ENCODE measurements at places on chromosomes 12 and 14. TPM values are rescaled to one million over a fixed set of nuclear protein-coding genes. Genes with fewer than 3 reads are reported as not detected.

GRCh38 chr12:131422187-131422520, 288.7 kb upstream of the SFSWAP start:
- DNase-seq: no peak

- DNase-seq: no peak
These were observed 3.4 kb upstream of the ABCB9 start for GRCh38 chr12:122969676-122970075.

Gene DDX24
- total RNA-seq: 191 TPM

DNA sequence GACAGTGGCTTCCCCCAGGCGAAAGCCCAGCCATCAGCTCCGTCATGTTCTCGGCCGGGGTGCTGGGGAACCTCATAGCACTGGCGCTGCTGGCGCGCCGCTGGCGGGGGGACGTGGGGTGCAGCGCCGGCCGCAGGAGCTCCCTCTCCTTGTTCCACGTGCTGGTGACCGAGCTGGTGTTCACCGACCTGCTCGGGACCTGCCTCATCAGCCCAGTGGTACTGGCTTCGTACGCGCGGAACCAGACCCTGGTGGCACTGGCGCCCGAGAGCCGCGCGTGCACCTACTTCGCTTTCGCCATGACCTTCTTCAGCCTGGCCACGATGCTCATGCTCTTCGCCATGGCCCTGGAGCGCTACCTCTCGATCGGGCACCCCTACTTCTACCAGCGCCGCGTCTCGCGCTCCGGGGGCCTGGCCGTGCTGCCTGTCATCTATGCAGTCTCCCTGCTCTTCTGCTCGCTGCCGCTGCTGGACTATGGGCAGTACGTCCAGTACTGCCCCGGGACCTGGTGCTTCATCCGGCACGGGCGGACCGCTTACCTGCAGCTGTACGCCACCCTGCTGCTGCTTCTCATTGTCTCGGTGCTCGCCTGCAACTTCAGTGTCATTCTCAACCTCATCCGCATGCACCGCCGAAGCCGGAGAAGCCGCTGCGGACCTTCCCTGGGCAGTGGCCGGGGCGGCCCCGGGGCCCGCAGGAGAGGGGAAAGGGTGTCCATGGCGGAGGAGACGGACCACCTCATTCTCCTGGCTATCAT, 663 bp downstream of the PTGER2 start:
- peak; percentile 74 for DNase-seq

GRCh38 chr12:106345746-106346145, 11.8 kb upstream of the POLR3B start:
- DNase-seq: no peak

Gene SP1
- 87.7 TPM for total RNA-seq

Gene OR4Q3
- not detected for total RNA-seq

DNA sequence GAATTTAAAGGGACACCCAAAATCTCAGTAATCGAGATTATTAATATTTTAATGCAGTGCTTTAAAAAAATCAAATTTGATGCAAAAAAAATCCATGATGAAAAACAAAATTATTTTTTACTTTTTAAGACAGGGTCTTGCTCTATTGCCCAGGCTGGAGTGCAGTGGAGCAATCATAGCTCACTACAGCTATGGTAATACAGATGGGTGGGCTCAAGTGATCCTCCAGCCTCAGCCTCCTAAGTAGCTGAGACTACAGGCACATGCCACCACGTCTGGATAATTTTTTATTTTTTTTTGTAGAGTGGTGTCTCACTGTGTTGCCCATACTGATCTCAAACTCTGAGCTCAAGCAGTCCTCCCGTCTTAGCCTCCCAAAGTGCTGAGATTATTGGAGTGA, 62.9 kb downstream of the TRAF3 start:
- DNase-seq: no peak

Gene HOXC11
- not detected for total RNA-seq

GRCh38 chr12:5194306-5194705, 150.6 kb downstream of the KCNA5 start:
- DNase-seq: no peak

DNA sequence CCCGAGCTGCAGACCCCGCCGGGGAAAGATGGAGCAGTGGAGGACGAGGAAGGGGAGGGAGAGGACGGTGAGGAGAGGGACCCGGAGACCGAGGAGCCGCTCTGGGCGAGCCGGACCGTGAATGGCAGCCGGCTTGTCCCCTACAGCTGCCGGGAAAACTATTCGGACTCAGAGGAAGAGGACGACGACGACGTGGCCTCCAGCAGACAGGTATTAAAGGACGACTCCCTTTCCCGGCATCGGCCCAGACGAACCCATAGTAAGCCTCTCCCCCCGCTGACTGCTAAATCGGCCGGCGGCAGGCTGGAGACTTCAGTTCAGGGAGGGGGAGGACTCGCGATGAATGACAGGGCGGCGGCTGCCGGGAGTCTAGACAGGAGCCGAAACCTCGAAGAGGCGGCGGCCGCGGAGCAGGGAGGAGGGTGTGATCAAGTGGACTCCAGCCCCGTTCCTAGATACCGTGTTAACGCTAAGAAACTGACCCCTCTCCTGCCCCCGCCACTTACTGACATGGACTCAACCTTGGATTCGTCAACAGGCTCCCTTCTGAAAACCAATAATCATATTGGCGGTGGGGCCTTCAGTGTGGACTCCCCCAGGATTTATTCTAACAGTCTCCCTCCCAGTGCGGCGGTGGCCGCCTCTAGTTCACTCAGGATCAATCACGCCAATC, 962 bp downstream of the LEMD3 start:
- peak; percentile 88 for DNase-seq

DNA sequence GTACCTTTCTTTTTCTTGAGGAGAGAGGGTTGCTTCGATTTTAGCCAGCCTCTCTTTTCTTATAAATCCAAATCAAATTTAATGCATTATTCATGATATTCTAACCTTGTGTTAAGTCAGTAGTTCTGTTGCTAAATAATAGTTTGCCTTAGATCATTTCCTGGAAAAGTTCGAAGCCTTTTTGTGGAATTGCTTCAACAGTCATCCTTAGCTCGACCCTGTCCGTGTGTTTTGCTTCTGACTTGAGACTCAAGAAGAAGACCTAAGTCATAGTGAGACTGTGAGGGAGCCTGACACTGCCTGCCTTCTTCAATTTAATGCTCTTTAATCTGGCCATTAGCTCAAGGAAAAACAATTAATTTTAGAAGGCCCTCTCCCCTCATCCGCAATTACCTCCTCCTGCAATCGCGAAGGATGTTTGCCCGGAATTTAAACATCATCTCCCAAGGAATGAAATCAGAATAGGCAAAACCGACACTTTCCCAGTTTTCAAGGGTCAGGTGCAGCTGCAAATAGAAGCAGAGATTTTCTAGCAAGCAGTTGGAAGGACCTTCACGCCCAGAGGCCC, 453 bp upstream of the SLC4A8 start:
- no peak for DNase-seq

- DNase-seq: no peak
These were observed 92.5 kb upstream of the MED13L start for GRCh38 chr12:116370004-116370404.

DNA sequence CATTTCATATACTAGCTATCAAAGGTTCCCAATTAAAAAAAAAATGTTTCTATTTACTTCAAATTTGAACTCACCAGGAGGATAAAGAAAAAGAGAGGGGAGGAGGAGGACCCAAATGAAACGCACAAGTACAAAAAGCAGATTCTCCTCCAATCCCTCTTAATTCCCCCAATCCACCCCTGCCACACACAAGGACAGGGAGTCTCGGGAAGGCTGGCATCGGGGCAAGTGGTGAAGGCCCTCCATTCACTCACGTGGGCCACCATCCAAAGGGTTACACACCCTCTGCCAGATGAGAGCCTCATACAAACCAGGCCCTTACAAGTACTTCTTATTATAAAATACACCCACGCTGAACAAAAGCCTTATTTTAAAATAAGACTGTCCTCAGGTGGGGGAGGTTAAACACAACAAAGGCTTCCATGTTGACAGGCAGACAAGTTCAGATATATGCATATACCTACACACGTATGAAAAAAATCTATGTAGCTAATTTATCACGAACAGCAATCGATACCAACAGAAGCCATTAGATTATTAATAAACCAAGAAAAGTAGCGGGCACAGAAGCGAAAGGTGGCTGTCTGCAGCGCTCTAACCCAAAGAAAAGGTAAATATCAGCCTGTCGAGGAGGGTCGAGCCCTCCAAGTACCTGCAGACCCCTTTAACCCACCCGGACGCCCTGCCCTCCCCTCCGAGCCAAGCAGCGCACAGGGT, 1.5 kb downstream of the ATP2B1 start:
- DNase-seq: peak; percentile 61

GRCh38 chr14:74147571-74147970, 62.8 kb downstream of the LIN52 start:
- no peak for DNase-seq

DNA sequence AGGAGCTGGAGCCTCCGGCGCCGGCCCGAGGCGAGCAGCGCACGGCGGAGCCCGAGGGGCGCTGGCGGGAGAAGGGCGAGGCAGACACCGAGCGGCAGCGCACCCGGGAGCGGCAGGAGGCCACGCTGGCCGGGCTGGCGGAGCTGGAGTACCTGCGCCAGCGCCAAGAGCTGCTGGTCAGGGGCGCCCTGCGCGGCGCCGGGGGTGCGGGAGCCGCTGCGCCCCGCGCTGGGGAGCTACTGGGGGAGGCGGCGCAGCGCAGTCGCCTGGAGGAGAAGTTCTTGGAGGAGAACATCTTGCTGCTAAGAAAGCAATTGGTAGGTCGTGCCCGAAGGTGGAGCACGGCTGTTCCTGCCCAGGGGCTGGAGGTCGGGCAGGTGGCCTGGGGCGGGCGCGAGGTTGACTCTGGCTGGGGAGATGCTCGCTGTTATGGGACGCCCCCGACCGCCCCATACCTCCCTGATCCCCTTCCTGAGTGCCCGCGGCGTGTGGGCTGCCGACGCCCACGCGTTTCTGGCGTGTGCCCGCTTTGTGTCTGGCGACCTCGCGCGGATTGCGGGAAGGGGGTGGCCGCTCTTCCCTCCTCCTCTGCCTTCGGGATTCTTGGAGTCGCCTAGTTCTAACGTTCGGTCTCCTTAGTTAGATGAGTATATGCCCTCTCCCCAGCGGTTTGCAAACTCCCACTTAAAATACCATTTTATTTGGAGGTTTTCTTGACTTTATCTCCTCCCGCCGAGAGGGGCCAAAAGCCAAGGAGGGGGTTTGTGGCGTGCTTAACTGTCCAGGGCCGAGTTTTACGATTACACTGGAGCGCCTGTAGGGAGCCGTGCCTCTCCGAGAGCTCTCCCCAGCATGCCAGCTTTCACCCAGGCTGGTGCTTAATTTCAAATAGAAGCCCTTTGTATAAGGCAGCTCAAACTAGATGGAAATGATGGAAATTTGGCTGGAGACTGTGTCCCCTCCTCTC, 752 bp downstream of the DACT1 start:
- DNase-seq: peak; percentile 70

DNA sequence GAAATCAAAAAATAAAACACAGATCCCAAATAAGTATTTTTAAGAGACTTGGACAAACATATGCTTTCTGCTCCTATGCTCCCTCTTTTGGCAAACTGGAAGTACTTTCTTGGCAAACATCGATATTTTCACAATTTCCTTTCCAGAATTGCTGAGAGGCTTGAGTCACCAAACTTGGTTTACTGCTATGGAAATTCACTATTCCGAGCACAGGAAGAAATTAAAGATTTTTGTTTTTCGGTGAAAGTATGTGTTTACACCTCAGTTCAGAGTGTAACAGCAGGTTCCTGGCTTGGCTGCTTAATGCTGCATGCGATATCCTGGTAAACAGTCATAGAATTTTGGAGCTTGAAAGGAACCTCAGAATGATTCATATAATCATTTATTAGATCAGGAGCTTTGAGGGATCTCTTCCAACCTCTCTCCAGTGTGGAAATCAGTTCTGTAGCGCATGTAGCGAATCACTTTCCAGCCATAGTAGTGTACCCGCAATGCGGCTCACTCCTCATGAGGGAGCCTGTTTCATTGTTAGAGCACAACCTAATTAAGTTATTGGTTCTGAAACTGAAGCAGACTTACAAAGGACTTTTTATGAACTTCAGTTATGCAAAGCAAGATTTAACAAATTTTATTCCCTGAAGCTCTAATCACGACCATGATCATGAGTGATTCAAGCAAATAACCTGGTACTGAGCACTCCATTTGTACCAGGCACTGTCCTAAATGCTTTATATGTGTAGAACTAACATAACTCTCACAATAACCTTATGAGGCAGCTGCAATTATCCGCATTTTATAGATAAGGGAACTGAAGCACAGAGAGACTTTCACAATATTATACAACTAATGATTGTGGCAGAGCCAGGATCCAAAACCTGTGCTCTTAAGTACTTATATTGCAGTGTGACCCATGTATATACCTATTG, 56.4 kb upstream of the ATP2A2 start:
- no peak for DNase-seq

- DNase-seq: no peak
These were observed 223.4 kb upstream of the GARIN2 start for GRCh38 chr14:66965831-66966230.

Gene DNAJC22
- total RNA-seq: 0.67 TPM

Gene COX8C
- not detected for total RNA-seq

- DNase-seq: no peak
These were observed 23.1 kb upstream of the NKX2-8 start for GRCh38 chr14:36605506-36605857.

Gene MIPOL1
- total RNA-seq: 10.0 TPM

Gene POU6F1
- total RNA-seq: 19.0 TPM

DNA sequence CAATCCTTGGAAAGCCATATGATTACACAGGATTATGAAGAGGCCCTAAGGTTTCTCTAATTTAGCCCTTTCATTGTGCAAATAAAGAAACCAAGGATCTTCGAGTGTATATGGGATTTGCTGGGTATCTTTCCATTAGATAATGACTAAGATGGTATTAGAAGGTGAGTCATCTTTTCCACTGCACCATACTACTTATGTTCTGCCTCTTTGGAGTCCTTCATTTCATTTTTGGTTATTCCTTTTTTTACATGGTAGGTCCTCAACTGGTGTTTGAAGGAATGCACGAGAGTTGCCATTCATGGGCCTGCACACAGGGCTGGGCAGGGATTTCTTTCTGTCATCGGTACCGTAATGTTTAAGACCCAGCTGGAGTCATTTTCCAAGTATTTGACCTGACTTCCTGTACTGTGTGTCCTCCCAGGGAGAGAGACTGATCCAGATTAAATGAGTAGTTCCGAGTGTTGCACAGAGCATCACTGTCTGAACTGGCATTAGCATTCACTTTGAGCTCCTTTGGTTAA, 85.7 kb downstream of the BORCS5 start:
- no peak for DNase-seq

Gene GNPNAT1
- 11.6 TPM for total RNA-seq

Gene TAS2R20
- total RNA-seq: 1.2 TPM

DNA sequence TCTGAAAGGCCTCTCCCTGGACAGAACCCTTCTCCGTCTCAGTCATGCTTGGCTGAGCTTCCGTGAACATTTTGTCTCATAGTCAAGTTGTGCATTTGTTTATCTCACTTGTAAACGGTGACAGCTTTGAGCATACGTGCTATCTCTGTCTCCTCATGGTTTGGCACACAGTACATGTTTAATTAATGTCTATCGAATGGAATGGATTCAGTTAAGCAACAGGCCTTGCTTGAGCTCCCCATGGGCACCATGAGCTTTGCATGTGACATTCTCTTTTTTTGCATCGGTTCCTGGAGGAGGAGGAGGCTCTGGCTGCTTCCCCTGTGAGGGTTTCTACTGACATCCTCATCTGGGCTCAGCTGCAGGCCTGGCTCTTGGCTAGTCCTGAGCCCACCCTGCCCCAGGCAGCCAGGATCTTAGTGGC, 80.0 kb downstream of the PRIMA1 start:
- DNase-seq: no peak

Gene EMP1
- total RNA-seq: 286 TPM

Measured in upper lobe of right lung (tissue), 1 donor.